ENCODE measurements at places on chromosomes 5 and 9.
A peak's percentile ranks its signal among the peaks of the same experiment; 100 is the strongest.

DNA sequence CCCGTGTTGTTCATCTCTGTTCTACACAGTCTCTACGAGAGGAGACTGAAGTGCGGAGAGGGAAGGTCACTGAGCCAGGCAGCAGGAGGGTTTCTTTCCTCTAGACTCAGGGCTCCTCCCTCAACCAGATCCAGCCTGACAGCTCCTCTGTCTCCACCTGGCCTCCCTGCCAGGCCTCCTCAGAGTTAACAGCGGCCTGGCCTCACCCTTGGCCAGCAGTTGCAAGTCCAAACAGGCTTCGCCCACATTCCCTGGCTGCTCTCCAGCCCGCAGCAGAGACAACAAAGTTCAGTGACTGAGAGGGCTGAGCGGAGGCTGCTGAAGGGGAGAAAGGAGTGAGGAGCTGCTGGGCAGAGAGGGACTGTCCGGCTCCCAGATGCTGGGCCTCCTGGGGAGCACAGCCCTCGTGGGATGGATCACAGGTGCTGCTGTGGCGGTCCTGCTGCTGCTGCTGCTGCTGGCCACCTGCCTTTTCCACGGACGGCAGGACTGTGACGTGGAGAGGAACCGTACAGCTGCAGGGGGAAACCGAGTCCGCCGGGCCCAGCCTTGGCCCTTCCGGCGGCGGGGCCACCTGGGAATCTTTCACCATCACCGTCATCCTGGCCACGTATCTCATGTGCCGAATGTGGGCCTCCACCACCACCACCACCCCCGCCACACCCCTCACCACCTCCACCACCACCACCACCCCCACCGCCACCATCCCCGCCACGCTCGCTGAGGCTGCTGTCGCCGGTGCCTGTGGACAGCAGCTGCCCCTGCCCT is at the start of gene HRCT1:
TSS of gene HRCT1 (plus strand) at position 291 of the 768 bp plus-strand sequence. CDS start at position 377, 86 bp downstream.
- peak; percentile 73 for DNase-seq

DNA sequence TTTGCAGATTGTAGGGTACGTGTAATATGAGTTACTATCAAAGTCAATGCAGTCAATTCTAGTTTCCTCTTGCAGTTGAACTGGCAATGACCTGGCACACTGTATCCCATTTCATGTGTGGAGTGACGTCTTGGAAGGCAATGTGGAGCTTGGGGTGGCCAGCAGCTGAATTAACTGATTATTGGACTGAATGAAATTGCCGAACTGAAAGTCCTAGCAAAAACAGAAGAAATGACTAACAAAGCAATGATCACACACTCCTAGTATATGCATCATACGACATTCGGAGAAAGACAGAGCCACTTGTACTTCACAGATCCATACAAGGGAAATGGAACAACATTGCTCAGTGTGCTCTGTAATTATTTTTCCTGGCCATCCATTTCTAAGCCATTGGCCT is 259.1 kb upstream of the DAPK1 start:
- no peak for DNase-seq

DNA sequence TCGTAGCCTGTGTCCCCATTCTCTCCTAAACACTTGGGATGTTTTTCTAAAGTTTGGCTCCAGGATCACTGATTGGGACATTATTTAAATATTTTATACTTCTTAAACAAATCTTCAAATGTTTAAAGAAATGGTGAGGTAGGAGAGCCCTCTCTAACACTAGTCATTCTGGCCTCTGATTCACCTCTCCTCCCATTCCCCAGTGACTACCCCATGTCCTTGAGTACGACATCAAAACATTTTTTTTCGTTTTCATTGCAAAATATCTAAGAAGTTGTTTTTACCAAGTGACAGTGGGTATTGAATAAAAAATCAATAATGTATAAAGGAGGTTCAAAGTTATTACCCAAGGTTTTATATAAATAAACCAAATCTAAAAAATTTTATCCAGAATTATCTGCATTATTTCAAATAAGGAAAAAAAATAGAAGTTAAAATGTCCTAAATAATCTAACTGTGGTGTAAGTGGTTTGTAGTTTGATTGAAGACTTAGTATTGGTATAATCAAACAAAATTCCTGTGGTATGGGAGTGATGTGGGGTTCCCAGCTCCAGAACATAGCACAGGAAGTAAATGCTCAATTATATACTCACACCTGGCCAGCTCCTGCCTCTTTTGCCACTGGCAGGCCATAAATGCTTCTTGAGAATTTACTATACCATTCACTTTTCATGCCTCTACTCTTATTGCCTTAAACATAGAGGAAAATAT is 51.1 kb downstream of the MAST4 start:
- DNase-seq, result no peak

DNA sequence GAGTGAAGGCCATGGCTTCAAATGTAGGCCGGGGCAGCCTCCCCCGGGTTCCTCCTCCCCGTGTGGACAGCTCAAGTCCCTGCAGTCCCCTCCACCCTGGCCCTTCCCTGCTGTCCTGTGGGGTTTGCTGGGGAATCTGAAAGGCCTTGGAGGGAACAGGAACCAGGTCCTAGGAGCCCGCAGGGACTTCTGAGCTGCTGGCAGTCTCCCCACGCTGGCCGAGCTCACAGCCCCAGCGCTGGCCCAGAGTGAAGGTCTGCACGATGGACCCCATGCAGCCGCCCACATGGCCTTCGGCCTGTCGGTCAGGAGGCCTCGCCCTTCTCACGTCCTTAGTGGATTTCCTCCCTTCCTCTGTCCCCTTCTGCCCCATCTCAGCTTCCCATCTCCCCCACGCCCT is 25.7 kb upstream of the NOTCH1 start:
- no peak for DNase-seq

DNA sequence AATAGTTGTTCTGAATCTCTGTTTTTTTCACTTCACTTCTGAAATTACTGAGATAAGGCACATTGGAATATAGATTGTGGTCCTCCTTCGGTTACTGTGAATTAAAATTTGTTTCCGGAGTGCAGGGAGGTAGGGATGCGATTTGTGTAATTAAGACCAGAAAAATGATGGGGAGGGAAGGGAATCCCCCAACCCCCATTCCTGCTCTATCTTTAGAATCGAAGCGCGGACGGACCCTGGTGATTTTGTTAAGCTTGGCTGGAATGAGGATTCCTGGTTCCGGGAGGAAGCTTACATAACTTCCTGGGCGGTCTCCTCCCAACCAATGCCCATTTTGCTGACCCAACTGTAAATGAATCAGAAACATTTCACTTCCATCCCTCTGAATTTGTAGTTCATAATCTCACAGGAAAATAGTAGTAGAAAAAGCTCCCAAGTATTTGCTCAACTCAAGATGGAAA is 220.1 kb upstream of the MSX2 start:
- no peak for DNase-seq

DNA sequence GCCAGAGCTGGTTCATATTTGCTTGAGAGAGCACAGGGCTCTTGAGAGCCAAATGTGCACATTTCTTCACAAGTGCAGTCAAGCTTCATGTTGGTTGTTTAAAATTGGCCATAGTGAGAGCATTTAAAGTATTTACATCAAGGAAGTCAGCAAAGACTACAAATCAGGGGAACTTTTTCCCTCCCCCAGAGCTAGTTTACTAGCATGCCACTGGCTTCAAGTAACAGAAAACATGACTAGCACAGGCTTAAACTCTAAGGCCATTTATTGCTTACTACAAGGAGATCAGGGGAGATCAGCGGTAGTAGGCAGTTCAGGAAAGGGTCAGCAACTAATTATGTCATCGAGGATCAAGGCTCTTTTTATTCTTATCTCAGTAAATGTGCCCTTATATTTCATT is 11.0 kb upstream of the CCDC171 start:
- no peak for DNase-seq

GRCh38 chr5:61298580-61298979 is 33.5 kb upstream of the ZSWIM6 start:
- no peak for DNase-seq

DNA sequence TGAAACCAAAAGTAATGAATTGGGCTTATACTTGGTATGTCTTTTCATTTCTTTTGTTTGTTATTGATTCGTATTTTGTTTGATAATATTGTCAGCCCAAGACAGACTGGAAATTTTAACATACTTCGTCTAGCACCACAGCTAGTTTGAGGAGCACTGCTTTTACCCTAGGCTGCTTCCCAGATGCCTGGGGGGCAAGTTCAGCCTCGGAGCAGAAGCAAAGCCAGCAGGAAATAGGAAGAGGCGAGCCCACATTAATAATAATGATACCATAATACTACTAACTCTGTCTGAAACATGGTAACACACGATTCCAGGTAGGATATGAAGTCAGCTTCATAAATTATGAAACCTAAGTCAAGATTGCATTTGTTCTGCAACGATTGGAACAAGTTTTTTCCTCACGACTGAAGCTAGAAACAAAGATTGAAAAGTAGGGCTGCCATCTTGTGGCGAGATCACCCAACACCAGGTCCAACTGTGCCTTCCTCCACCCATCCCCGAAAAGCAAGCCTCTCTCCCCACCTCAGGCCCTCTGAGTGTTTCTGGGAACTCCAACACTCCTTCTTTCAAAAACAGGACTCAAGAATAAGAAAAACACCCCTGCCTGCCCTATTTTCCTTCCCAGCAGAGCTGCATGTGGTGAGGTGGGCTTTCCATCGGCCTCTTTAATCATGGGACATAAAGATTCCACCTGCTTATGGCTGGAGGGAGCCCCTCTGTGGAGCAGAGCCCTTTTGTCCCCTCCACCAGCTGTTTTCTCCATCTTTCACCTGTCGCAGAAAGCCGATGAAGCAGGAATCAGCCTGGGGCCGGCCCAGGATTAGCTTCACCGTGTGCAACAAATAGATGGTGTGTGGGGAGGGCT is 236.4 kb downstream of the CAAP1 start:
- DNase-seq, result peak; percentile 8
